ENCODE measurements at places on chromosomes 6 and 20.

DNA sequence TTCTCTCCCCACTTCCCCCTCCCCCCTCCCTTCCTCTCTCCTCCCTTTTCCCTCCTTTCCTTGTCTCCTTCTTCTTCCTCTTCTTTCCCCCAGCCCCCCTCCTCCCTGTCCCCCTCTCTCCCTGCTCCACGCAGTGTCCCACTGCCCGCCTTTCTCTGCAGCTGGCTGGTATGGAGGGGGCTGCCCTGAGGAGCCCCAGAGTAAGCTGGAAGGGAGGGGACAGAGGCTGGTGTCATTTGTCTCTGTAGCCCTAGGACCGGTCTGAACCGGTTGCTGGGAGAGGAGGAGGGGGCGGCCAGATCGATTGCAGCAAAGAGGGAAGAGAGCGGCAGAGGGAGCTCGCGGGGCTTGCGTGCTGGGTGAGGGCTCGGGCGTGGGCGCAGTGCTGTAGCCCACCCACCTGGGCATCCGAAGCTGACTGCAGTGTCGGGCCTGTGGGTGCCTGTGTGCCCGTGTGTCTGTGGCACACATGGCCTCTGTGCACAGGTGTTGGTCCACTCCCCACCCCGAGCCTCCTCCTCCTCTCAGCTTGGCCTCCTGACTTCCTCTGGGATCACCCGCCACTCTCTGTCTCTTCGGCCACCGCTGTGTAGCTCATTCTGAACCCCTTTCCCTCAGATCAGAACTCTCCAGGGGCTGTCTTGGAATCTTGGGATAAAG, 50.6 kb downstream of the SRC start:
- H3K27ac ChIP-seq, result no peak overlapping the region

DNA sequence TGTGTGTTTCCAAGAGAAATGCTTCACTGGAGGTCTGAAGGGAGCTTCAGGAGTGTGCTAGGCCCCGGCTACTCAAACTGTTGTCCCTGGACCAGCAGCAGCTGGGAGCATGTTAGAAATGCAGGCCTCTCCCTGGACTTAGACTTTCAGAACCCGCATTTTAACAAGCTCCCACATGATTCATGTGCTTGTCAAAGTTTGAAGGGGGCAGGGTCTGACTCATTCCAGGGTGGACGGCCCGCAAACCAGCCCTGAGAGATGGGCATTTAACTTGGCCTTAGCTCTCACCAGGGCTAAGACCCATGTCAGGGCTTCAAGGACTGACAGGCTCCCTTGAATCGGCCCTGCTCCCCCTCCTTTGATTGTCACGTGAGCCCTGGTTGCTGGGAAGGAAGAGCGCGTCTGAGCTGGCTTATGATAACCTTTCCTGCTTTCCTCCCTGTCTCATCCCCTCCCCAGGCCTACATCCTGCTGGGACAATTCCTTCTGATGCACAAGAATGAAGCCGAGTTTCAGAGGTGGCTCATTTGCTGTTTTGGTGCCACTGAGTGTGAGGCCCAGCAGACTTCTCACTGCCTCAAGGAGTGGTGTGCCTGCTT, 35.5 kb downstream of the BANF2 start:
- H3K4me3 ChIP-seq, result no peak overlapping the region
- H3K27ac ChIP-seq, result no peak overlapping the region
- H3K36me3 ChIP-seq, result no peaks in the 10 kb centered on the region
- peaks cover 33% of the 10 kb centered on the region for H3K27me3 ChIP-seq

DNA sequence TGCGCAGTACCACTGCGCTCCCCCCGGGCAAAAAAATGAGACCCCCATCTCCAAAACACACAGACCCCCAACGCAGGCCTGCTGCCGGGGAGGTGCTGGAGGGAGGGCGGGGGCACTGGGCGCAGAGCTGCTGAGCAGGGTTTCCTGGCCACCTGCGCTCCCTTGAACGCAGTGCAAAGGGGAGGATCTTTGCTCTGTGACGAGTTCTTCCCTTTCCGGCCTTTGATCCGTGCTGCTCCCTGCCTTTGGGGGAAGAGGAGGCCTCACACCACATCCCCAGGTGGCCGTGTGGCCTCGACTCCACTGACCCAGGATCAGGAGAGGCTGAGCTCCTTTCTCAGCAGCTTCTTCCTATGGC, 8.9 kb upstream of the COL20A1 start:
- H3K27ac ChIP-seq, result peak overlapping the region; percentile 55
- peak overlapping the region; percentile 51 for H3K4me3 ChIP-seq
- no peak for DNase-seq
- no peaks in the 10 kb centered on the region for H3K27me3 ChIP-seq
- H3K4me1 ChIP-seq, result no peaks in the 10 kb centered on the region

DNA sequence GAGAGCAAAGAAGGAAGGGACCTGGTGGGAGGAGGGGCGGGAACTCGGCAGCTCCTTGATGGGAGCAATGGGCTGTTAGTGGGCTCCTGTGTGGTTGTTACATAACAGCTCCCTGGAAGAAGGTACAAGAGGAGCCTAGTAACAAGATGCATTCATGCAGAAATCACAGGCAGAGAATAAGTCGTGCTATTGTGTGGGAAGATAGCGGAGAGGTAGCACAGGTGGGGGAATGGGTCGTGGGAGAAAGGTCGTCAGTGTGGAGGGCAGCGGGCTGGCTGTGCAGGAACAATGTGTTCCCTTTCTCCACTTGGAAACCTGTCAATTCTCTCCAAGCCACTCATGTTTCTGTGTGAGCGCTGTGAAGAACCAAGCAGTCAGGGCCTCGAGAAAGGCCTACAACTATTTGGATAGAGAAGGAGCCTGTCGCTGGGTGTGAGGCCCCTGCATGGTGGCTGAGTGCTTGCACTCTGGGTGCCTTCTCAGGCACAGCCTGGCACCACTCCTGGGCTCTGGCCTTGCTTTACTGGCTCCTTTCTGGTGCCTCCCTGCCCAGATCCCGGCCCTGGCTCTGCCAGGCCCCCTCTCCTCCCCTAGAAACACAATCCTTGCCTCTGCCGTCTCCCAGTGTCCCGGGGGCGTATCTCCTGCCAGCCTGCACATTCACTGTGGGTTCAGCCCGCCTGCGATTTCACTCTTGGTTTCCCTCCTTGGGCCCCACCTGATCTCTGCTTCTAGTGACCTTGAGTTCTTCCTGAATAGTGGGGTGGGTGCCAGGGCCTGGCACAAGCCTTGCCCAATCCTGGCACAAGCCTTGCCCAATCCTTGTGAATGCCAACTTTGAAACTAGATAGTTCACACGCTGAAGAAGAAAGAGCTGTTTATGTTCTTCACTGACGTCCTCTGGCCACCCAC, 7.4 kb upstream of the FGD2 start:
- peaks cover 2% of the 10 kb centered on the region for H3K36me3 ChIP-seq
- no peak overlapping the region for H3K27ac ChIP-seq
- H3K27me3 ChIP-seq, result peaks cover 16% of the 10 kb centered on the region
- no peaks in the 10 kb centered on the region for H3K4me1 ChIP-seq
- no peak overlapping the region for H3K4me3 ChIP-seq
- no peak for DNase-seq

DNA sequence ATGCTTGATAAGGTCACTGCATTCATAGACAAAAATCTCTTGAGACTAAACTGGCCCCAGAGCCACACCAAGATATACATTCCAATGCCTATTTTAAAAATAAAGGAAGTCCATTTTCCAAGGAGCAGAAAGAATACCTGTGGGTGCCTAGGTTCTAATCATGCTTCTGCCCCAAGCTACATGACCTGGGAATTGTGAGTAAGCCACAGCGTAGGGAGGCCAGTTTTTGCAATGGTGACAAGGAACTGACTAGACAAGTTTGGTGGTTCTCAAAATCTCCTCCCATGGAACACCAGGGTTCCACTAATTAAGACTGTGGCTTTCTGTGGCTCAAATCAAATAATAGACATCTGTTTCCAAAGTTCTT, 83.3 kb downstream of the GMDS start:
- no peak overlapping the region for H3K27ac ChIP-seq
- H3K4me3 ChIP-seq, result no peak overlapping the region
- no peak for DNase-seq
